ENCODE measurements at places on chromosomes 1 and 21.

DNA sequence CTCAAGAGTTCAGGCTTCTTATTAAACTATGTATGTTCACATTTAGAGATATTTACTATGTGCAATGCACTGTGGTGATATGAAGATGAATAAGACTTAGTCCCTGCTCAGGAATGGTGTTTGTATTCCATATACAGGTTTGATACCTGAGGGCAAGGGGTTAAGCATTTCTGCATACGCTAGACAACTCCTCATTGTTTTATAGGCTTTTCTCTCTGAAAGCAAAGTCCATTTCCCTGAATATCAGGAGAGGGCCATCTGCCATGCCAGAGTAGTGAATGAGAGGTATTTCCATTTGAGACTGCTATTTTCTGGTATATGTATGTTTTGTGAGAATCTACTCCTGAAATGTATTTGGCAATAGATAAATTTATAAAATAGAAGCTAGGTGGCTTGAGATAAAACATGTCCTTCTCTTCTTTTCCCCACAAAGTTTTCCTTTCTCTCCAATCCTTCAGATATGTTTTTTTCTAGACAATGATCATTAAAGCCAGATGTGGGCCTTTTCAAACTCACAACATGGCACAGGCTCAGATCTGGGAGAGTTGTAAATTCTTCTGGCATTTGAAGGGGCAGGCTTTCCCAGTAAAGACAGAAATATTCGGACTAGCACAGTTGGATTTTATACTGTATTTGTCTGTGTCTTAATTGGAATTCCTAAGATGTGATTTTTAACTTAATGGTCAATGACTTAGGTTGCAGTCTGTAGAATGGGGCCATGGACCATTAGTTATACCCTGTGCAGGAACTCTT, 73.3 kb upstream of the WDR26 start:
- no peak for DNase-seq

- no peak for DNase-seq
Measured at GRCh38 chr21:14686466-14687267, 140.6 kb upstream of the SAMSN1 start.

DNA sequence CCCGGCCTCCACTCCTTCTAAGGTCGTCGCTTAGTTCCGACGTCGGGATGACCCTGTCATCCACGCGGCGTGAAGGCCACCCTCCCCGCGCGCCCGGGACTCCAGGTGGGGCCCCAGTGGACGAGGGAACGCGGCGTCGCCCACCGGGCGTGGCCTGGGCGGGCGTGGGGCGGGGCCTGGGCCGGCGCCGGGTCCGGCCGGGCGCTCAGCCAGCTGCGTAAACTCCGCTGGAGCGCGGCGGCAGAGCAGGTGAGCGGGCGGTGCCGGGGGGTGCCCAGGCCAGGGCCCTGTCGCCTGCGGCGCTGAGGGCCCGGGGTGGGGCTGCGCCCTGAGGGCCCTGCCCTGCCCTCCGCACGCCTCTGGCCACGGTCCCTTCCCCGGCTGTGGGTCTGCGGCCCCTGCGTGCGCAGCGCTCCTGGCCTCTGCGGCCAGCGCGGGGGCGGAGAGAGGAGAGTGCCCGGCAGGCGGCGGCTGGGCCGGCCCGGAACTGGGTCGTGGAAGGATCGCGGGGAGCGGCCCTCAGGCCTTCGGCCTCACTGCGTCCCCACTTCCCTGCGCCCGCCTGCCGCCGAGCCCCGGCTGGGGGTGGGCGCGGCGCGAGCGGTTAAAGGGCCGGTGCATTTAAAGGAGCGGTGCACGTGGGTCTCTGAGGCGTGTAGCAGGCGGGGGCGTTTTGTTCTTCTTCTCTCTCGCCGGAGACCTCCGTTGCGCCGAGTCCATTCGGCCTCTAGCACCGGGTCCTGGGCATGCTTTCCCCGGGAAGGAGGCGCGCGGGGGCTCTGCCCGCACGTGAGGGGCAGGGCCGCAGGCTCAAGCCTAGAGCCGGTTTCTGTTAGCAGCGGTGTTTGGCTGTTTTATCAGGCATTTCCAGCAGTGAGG, at the start of gene PSEN2:
Gene PSEN2, plus strand, starts transcription at position 216 of the 879 bp plus-strand sequence. CDS start 11,292 bp downstream, outside the sequence.
- DNase-seq, result peak; percentile 73

- no peak for DNase-seq
Measured at GRCh38 chr1:218351391-218352074, 6.4 kb downstream of the TGFB2 start.

- DNase-seq, result no peak
Measured at GRCh38 chr1:101965341-101965740, 31.4 kb downstream of the OLFM3 start.

GRCh38 chr1:80994934-80995333, 805.8 kb upstream of the ADGRL2 start:
- DNase-seq, result no peak

Measured in BE2C (cell line).